ENCODE measurements at places on chromosomes 13 and 19.

DNA sequence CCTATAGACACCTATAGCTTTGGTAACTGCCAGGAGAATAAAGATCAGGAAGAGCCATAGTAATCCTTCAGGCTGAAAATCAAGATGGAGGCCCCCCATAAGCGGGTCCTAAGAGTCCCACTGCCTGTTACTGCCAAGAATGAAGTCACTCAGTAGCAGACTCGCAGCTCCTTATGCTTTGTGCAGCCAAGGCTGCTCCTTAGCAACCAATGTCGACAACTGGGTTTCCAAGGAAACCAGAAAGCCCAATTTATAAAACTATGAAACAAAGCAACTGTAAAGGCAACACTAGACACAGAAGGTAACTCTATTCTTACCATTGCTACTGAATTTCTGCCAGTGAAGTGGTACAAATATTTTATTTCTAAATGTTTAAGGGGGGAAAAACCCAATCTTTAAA, 56.5 kb downstream of the DCLK1 start:
- no peak for DNase-seq

GRCh38 chr19:52691737-52692136, 43.1 kb downstream of the ZNF611 start:
- DNase-seq, result no peak

GRCh38 chr13:100290165-100290801, 201.4 kb downstream of the PCCA start:
- no peak for DNase-seq

DNA sequence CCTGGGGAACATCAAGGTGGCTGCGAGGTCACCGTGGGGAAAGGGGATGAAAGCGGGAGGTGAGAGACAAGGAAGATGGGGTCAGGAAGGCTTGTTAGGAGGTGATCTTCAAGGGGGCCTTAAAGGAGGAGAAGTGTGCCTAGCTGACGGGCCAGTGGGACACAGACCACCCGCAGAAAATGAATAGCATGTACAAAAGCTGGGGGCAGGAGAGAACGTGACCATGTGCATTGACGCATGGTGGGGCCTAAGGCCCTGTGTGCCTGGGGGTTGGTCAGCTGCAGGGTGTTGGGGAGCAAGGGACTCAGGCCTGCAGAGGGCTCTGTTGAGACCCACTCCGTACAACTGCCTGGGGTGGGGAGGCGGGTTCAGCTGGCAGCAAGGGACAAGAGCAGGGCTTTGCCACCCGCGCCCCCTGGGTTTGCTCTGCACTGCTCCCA, 5.9 kb downstream of the RAB8A start:
- DNase-seq, result peak; percentile 37

- no peak for DNase-seq
Measured at GRCh38 chr19:33032218-33032781, 32.4 kb downstream of the RHPN2 start.

DNA sequence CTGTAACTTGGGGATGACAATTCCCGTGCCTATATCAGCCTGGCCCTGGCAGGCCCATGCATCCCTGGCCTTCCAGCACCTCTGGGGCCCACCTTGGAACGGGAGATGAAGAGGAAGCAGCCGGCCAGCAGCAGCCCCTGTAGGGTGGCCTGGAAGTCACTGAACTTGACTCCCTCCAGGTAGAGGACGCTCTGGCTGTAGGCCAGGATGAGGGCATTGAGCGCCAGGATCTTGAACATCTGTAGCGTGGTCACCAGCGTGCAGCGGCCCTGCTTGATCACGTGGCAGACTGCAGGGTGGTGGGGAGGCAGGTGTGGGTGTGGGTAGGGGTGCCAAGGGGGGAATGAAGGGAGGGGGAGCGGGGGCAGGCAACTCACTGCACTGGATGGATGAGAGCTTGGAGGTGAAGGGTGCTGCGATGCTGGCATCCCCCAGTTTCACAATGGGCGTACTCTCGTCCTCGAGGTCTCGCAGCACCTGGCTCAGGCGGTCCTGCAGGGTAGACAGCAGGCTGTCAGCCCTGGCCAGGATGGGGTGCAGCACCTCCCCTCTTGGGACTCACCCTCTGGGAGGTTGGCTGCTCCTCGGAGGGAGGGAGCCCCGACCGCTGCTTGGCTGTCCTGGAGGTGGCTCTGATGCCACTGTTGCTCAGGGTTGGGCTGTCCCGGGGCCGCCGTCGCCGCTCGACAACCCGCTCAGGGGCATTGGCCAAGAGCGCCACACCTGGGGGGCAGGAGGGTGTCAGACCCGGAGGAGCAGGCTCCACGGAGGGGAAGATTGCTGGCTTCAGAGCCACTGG, 3.8 kb upstream of the GMIP start:
- no peak for DNase-seq

DNA sequence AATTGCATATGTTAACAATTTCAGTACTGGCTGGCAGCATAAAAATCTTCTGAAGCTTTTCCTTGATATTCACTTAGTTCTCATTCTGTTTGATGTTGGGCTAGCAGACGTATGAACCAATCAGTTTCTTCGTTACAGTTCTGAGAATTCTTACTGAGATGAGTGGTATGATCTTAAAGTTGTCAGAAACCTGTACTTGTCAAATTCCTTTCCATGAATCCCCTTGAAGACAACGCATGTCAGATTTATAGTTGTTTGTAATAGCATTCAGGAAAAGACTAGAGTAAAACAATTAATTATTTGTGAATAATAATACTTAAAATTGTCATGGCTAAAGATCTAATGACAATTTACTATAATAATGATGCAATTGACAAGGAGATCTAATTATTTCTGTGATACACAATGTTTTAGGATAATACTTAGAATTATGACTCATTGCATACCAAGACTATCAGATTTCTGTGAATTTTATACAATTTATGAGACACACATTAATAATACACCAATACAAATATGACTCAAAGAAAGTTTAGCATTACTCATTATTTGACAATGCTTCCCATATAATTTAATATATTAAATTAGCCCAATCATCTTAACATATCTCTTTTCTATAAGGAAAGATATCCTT, 447.2 kb downstream of the RFC3 start:
- DNase-seq, result no peak

DNA sequence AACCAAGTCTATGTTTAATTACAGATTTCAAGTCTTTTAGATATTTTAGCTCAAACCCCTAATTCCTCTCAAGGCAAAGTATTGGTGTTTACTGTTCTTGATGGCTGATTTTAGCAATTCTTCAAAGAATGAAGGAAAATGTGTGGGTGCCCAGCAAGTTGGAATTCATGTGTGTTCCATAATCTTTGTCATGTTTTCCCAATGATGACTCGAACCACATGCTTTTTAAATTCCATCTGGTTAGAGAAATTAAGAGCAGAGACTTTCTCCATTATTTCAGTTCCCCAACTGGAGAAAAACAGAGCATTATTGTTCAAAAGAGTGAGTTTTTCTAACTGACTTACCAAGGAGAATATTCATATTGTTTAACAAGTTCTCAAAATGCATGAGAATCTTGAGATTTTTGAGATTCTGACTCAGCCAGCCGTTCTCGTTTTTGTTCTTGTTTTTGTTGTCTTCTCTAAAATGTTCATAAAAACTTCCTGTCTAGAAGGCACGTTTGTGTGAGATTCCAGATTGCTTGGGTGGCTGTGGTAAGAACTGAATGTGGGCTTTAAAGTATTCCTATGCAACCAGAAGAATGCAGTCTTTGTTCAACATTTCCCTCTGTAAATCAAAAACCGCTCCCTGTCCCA, 404.7 kb downstream of the IRS2 start:
- DNase-seq, result no peak

GRCh38 chr13:36059321-36059720, 71.9 kb downstream of the DCLK1 start:
- DNase-seq, result no peak

DNA sequence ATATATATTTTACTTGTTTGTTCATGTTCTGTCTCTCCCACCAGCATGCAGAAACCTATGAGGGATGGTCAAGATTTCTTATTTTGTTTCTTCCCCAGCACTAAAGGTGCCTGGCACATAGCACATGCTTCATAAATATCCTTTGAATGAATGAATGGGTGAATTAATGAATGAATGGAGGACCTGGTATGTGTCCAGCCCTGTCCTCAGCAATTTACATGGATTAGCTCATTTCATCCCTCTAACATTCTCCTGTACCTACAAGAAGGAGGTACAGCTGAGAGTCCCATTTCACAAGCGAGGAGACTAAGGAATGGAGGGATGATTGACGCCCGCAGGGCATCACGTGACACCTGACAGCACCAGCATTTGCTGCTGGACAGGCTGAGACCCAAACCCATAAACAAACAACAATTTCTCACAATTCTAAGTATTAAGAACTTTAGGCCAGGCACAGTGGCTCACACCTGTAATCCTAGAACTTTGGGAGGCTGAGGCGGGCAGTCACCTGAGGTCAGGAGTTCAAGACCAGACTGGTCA, 6.8 kb upstream of the BCAT2 start:
- DNase-seq, result no peak

- DNase-seq, result no peak
Measured at GRCh38 chr19:30358319-30358718, 13.9 kb upstream of the ZNF536 start.
